ENCODE measurements at places on chromosomes 16 and 17.

DNA sequence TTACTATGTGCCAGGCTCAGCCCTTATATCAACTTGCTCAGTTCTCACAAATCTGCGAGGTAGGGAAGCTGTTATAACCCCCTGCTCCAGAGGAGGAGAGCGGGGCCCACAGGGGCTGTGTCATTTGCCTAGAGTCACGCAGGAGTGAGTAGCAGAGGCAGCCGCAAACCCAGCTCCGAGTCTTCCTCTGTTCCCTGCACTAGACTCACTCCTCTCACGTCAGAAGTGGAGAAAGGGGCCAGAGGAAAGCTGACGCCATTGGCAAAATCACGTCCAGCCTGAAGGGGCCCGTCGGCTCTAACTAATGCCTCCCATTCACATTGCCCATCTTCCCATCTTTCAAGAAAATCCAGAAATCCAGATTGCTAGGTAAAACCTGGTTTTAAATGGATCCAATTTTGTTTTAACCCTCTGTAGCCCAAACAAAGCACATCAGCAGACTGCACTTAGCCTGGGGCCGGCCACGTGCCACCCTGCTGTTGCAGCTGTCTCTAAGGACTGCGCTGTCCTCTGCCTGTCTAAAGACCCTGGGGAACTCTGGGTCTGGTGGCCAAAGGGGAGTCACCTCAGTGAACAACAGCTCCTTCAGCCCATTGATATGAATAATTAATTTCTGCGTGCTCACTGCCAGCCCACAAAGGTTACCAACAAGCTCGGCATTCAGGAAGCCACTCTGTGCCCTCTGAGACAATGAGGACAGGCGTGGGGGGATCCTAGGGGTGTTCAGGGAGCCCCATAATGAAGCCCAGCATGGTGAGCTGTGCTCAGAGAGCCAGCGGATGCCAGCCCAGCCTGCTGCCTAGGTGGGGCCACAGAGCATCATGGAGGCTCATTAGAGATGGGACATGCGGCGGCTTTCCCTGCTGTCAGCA is 36.7 kb upstream of the ABR start:
- no peak for DNase-seq

- DNase-seq: no peak
These were observed 79.9 kb downstream of the PLXDC1 start for GRCh38 chr17:39071573-39071972.

DNA sequence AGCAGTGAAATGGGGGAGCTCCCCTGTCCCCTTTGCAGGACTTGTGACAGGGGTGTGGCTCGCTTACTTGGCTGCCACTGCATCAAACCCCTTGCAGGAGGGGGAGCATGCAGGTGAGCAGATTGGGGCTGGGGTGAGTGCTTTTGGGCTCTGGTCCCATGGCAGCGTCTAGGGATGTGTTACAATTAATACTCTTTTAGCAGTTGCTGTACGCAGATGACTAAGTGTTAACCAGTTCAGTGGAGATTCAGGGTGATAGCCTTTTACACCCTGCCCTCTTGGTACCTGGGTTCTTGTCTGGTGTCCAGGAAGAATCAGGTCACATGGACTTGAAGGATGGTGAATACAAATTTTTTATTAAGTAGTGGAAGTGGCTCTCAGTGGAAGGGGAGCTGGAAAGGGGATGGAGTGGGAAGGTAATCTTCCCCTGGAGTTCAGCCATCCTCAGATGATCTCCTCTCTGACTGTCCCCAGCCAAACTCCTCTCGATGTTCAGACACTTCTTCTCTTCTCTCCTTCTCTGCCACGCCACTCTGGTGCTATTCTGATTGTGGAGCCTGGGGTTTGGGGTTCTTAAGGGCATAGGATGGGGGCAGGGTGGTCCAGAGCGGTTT is 100.1 kb downstream of the MARF1 start:
- DNase-seq: no peak

DNA sequence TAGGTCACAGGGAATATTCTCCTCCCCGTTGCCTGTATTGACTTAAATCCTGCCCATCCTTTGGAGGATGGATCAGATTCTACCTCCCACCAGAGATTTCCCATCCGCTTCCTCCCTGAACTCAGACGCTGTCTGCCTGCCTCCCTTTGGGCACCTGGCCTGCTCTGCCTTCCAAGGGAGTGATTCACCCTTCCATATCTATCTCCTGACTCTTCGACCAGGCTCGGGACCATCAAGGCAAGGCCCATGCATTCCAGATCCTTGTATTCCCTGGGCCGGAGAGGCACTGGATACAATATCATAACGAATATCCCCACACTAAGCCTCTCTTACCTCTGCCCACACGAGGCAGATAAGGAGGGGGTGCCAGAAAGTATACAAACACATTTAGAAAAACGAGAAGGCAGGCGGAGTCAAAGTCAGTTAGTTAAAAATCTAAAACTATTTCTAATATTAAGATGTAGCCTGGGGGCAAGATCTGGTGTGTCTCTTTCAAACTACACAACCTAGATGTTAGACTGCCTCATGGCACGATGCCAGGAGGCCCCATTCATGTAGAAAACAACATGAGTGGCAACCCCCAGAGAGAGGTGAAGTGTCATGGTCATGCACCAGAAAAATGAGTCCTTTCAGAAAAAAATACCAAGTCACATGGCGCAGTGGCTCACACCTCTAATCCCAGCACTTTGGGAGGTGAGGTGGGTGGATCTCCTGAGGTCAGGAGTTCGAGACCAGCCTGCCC is 9.2 kb downstream of the PMP22 start:
- no peak for DNase-seq

DNA sequence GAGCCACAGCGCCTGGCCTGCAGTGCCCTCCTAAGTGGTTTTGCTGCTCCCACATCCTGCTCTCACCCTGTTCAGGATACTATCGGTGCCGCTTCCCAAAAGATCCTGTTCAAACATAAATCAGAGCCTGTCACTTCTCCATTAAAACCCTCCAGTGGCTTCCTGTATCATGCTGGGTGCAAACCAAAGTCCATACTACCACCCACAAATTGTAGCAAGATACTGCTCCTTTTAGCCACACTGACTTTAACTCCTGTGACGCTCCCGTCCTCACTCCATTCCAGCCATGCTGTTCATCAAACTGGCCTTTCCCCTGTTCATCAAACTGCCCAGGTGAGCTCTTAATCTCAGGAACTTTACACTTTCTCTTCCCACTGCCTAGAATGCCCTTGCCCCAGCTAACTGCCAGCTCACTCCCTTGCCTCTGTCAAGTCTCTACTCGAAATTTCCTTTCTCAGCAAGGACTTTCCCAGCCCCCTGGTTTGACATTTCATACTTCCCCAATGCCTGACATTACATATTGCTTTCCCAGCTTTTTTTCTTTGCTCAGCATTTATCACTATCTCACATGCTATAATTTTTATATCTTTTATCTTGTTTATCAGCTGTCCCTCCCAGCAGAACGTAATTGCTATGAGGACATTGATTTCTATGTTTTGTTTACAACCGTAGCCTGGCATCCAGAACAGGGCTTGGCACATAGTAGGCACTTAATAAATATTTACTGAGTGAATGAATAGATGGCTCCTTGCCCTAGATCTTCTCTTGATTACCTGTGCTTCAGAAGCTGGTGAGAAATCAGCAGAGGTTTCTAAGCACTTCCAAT is 44.3 kb upstream of the SMURF2 start:
- DNase-seq: no peak

GRCh38 chr17:57569853-57570252 is 175.2 kb downstream of the CCDC182 start:
- DNase-seq: no peak

GRCh38 chr16:86044241-86044671 is 145.3 kb downstream of the IRF8 start:
- DNase-seq: no peak

GRCh38 chr16:68444056-68444657 is 4.2 kb downstream of the SMPD3 start:
- no peak for DNase-seq

DNA sequence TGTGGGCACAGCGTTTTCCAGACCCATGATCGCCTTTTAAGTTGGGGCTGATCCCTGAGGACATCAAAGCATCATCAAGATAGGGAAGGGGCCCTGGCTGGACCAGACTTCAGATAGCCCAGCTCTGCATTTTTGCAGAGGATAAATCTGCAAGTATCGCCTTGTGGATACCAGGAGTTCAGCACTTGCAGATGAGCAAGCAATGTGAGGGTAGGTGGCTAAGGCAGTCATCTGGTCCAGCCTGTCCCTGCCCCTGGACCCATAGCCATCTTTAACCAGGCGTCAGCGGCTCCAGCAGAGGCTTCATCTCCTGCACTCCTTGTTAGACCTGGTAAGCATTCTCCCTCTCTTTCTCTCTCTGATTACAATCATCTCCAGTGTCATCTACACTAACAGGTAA is 9.0 kb upstream of the MRPS23 start:
- no peak for DNase-seq

DNA sequence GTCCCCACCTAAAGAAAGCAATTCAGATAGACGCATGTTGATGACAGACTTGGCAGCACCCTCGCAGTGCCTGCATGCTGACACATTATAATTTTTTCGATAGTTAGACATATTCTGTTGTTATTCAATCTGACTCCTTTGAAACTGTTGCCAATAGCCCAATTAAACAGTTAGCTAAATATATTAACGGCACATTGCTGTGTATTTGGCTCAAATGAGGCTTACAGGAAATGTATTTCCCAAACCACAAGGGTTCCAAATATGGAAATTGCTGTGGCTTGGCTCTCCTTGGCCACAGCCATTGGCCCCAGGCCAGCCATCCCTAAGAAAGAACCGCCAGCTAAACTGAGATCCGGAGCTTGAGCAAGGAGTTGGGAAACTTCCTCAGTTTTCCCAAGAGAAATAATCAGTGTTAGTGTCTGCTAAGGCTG is 31.1 kb downstream of the C16orf82 start:
- no peak for DNase-seq

GRCh38 chr17:55990332-55991006 is 162.8 kb upstream of the ANKFN1 start:
- DNase-seq: no peak

- no peak for DNase-seq
These were observed 14.3 kb upstream of the RBBP6 start for GRCh38 chr16:24524855-24525677.

DNA sequence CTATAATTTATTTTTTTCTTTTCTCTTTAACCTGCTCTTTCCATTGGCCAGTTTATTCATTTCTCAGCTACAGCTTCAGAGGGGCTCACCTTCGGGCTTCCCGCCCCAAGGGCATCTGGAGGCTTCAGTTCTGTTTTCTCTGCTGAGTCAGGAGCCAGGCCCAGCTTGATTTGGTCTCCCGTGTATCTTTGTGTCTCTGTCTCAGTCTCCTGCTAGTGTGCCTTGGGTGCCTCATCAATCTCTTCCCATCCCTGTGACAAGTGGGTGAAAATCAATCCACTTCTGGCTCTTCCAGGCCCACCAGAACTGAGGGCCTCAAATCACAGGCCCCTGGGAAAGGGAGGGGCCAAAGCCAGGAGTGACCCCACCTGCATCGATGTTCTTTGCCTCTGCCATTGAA is 72.1 kb downstream of the CCDC182 start:
- DNase-seq: no peak

DNA sequence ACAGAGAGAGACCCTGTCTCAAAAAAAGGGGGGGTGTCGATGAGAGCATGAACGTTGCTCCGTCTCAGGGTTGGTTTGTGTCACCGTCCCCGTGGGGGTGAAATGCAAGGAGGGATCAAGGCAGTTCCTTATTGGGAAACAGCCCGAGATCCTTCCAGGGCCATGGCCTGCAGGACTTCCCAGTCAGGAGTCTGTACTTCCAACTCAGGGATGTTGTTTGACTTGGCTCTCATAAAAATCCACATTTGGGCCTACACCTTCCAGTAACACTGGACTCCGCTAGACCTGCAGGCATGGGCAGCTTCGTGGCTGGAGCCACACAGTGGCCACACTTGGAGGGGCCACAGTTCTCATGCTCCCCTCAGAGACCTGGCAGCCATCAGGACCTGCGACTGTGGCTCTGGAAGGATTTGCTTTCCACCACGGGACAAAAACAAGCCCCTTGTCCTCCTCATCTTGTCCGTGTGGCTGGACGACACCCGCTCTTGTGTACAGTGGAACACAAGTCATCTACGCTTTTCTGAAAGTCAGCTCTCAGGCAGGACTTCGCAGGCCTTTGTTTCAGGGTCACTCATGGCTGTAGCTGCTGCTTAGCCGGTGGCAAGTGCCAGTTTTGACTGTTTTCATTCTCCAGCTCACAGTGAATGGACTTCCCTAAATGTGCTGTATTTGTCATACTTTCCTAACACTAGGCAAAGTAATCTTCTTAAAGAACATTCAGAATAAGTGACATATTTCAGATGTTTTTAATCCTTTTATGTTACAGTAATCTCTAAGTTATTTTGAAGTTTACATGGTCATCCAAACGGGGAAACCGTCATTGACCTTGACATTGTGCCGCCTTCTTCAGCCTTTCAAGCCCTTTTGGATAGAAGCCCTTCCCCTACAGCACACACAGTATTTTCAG is 24.2 kb upstream of the IL17C start:
- no peak for DNase-seq

- DNase-seq: peak; percentile 17
These were observed 390 bp downstream of the MNT start for GRCh38 chr17:2400474-2400866.

GRCh38 chr16:67181346-67181745 is 2.4 kb downstream of the MATCAP1 start:
- no peak for DNase-seq

DNA sequence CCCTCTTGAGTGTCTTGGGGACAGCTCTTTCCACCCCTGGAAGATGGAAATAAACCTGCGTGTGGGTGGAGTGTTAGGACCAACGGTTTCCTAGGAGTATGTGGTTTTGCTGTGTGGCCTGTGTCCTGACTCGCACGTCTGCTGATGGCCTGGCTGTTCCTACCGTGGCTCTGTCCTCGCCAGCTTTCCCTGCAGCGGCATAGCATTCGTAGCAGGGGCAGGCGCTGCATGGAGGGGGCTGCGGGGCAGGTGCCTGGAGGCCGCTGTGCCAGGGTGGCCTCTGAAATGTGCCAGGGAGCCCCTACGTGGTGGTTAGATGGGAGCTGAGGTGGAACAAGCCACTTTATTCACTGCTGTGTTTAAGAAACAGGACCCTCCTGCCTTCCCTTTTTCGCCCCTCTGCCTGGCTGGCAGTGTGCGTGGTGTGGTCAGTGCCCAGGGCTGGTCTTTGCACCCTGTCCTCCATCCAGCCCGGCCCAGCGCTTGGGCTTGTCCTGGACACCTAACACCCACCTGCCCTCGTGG is 10.6 kb downstream of the SLC16A3 start:
- no peak for DNase-seq

GRCh38 chr17:72538901-72539352 is 418.1 kb downstream of the SOX9 start:
- DNase-seq: no peak

DNA sequence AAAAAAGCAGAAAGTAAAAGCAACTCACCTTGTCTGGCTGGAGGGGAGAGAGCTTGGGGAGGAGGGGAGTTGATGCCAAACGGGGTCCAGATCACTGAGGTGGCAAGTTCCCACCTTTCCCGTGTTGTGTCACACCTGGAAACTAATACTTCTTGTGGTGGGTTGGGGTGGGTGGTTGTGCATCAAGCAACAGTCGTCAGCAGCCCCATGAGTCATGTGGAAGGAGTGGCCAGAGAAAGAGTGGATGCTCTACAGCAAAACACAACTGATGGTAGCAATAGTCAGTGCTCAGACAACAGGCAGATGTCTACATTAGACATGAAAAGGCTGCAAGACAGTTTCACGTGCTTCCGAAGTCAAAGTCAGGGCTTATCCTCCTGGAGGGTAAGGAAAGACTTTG is 35.4 kb downstream of the ARSG start:
- DNase-seq: no peak

- DNase-seq: no peak
These were observed 617.7 kb upstream of the CA10 start for GRCh38 chr17:52776234-52776633.

All from NCI-H1105 (cell line).